Stimulated activated CD8-positive, alpha-beta memory T cell treated with anti-CD3 and anti-CD28 coated beads, Interleukin-15, amount 100 ng/mL, for 1 hour (primary cell): ENCODE measurements at places on chromosomes 4 and X.

- DNase-seq: no peak
Measured at GRCh38 chrX:153463031-153463430, 7.3 kb downstream of the HAUS7 start.

GRCh38 chr4:83196921-83197320, 82.4 kb upstream of the PLAC8 start:
- DNase-seq: no peak

DNA sequence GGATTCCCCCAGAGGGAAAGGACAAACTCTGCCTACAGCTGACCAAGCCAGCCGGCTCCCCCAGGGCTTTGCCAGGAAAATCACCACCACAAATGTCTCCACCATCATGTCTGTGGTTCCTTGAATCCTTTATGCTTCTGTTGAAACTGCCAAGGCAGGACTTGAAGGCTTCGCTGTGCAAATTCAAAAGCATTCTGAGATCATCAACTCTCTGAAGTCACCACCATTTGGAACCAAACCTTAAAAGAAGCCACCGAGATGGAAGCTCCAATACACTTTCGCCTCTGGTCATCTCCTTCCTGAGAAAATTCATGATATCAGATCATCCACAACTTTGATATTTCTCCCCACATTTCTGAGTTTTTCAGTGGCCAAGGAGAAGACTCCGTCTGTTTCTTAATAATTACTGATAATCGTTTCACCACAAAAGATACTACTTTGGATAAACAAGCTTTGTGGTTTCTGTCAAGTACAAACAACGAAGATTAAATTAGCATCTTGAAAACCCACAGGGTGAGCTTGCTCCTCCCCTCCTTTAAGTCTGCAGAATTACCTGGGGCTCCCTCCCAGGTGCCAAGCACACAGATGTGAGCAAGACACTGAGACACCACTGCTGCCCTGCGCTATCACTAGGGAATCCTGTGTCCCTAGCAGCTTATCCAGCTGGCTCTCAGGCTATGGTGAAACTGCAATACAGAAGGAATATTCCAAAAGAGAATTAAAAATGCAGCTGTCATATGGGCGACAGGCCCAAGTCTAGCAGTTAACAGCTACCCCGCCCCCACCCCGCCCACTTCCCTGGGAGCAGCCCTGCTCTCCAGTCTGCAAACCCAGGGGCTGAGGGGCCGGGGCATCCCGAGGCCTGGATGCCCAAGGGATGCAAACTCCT, 125.0 kb upstream of the TBL1X start:
- no peak for DNase-seq

DNA sequence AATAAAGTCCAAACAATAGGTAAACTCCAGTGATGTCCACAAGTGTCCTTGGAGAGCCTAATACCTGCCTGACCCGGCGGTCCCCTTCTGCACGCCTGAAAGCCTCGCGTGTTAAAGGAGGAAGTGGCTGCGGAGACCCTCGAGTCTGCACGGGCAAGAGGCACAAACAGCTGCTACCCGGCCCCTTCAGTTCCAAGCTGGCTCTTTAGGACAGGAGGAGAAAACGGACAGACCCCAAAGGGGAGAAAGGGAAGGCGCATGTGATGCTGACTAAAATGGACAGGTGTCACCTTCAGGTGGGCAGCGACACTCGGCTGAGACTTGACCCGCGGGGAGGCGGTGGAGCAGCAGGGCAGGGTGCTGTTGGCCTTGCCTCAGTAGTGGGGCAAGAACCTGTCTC, 102.7 kb upstream of the TENM3 start:
- DNase-seq: no peak

DNA sequence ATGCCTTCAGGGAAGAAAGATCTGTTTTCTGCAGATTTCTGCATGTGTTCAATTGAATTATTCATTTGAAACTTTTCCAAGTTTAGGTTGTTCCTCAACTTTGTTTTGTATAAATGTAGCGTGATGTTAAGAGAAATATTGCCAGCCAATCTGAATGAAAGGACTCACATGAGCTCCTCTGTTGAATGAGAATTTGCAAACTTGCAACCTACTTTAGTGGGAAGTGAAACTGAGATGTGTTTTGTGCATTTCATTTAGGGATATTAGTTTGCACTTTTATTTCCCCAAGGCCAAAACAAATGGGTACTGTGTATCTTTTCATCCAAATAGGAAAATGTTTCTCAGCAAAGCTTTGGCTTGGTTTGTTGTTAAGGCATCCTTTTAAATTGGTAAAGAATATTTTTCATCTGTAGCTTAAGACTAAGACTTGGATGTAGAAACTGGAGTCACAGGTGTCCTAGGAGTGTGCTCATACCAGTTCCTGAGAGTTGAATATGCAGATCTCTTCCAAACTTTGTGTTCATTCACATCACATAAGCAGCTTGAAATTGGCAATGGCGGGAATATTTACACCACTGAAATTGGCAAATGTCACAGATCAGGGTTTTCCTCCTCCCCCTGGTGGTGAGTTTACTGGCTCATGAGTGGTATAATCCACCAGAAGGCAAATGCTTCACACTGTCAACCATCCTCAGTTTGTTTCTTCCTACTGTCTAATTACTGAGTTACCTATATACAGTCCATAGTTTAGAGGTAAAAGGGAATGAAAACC, 193.6 kb upstream of the BANK1 start:
- peak; percentile 4 for DNase-seq

- no peak for DNase-seq
Measured at GRCh38 chr4:173038192-173038896, 130.3 kb upstream of the GALNT7 start.

GRCh38 chr4:142380052-142380602, 466.0 kb downstream of the INPP4B start:
- DNase-seq: no peak

GRCh38 chr4:105509291-105509690, 35.4 kb upstream of the PPA2 start:
- no peak for DNase-seq

DNA sequence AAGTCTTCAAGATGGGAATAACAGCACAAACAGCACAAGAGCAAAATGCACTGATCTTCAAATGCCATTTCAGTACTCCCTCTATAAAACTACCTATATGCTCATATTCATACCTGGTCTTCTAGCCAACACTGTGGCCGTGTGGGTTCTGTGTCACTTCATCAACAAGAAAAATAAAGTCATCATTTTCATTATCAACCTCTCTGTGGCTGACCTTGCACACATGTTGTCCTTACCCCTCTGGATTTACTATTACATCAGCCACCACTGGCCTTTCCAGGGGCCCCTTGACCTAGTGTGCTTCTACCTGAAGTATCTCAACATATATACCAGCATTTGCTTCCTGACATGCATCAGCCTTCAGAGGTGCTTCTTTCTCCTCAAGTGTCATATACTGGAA, 59.6 kb upstream of the GPR174 start:
- no peak for DNase-seq

- no peak for DNase-seq
Measured at GRCh38 chr4:76718831-76719230, 179.1 kb downstream of the SOWAHB start.

- no peak for DNase-seq
Measured at GRCh38 chrX:105975382-105975781, 63.1 kb downstream of the SERPINA7 start.

GRCh38 chrX:23554304-23554703, 113.0 kb upstream of the PRDX4 start:
- no peak for DNase-seq

DNA sequence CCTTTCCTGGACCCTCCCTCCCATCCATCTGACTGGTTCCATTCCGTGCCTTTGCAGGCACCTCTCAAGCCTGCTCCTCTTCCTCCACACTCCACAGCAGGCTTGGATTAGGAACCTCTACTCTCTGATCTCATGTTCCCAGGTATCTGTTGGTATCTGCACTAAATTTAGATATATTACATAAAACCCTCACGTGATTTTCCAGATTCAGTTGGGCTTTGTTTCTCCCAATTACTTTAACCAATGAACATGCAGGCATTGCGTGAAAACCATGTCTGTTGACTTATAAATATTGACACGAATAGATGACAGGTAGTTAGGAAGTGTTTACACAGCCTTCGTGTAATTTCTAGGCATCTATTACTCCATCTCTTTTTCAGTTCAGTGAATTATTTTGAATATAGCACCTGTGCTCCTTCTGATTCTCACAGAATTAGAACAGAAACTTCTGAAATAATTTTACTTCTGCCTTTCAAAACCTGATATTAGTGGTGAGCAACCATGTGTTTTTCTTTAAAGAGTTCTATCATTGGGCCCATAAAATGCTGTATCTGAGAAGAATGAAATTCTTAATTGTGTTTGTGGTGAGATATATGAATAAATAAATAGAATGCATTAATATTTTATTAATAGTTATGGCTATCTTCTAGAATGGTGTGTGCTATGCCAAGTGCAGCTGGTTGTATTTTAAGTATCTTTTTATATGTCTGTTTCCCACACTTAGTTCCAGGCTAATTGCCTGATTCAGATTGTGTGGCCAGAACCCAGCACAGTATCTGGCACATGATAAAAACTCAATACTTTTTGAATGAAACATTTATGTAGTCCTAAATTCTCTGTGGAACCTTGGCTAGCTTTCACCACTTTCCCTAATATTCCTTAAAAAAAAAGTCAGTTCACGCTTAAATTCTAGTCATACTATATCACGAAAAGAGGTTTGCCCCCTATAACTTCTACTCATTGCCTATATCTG, 304.8 kb downstream of the QDPR start:
- no peak for DNase-seq

- no peak for DNase-seq
Measured at GRCh38 chr4:76758290-76758882, 139.6 kb downstream of the SOWAHB start.

- no peak for DNase-seq
Measured at GRCh38 chrX:2592279-2592678, 91.5 kb upstream of the DHRSX start.

- DNase-seq: no peak
Measured at GRCh38 chr4:59222221-59222620, 1977.9 kb upstream of the ADGRL3 start.

- no peak for DNase-seq
Measured at GRCh38 chr4:180698550-180699195, 1544.5 kb upstream of the TENM3 start.

GRCh38 chr4:185936650-185937376, 124.8 kb upstream of the SORBS2 start:
- no peak for DNase-seq

DNA sequence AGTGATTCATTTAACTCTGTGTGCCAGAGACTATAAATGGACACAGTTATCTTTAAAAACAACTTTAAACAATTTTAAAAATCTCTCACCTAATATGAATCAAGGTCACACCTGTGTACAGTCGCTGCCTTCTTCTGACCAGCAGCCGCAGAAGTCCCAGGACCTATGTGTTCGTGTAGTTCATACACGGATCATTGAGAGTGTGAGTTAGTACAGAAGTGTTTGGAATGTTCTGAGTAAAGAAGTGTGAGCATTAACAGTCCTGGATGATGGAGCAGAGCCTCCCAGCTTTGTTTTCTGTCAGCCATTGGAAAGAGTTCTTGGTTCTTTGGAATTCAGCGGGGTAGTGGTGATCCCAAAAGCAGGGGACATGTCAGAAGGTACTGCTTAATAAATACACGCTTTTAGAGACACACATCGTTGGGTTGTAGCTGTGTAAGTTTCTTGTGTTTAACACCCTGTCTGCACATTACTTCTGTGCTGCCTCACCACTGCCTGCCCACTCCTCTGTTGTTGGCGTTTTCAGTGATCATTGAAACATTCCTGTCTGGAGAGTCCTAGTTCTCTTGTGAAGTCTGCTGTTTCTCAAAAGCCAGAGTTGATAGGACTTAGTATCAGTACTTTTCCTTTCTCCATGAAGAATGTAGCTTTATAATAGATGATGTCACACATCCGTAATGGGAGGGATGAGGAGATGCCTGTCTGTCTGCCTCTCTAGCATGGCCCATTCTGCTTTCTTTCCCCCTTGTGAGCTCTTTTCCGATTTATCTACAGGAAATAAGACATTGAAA, 90.6 kb downstream of the PTTG2 start:
- no peak for DNase-seq

DNA sequence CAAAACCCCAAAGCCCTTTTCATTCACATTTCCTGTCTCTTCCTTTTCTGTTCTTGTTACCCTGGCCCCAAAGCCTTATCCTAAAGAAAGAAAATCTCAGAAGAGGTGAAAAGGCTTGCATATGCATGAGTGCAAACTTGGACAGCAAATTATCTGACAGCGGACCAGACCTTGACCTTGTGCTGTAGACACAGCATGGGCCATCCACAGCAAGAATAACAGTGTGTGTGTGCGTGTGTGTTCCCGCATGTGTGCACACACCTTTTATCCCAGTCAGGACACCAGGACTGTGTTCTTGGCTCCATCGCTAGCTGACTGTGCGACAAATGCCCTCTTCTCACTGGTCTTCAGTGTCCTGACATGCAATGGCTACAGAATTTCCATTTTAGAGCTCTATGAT, 35.3 kb downstream of the ZBTB49 start:
- DNase-seq: no peak

- DNase-seq: no peak
Measured at GRCh38 chrX:100289066-100289558, 121.0 kb downstream of the PCDH19 start.

DNA sequence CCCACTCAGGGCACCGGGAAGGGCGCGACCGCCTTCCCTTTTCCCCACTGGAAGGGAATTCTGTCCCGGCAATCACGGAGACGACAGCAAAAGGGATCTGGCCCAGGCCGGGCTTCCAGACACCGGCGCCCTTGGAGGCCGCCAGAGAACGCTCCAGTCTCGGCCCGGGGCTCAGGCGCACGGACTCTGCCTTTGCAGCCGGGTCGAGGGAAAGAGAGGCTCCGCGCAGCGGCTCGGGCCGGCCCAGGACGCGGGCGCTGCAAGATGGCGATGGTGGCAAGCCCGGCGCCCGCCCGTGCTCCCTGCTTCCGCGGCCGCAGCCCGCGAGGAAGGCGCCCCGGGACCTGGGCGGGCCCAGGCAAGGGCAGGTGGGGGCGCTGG, 1.1 kb downstream of the CTBP1 start:
- DNase-seq: peak; percentile 12

DNA sequence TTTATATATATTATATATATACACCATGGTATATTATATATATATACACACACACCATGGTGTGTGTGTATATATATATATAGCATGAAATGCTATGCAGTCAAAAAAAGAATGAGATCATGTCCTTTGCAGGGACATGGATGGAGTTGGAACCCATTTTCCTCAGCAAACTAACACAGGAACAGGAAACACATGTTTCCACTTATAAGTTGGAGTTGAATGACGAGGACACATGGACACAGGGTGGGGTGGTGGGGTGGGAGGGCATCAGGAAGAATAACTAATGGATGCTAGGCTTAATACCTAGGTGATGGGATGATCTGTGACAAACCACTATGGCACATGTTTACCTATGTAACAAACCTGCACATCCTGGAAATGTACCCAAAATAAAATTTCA, 293.6 kb upstream of the NDST3 start:
- DNase-seq: no peak

DNA sequence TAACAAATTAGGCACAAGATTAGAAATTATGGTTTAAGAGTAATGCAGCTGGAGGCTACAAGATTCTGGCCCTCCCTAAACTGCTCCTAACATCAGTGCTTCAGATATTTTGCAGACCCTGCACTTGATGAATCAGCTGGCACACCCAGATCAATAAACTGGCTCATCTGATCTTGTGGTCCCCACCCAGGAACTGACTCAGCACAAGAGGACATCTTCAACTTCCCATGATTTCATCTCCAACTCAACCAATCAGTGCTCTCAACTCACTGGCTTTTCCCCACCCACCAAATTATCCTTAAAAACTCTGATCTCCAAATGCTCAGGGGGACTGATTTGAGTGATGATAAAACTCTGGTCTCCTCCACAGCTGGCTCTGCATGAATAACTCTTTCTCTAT, 21.7 kb upstream of the TMEM33 start:
- no peak for DNase-seq
